Upper lobe of left lung (tissue), 6 donors: ENCODE measurements at places on chromosomes 4 and X. TPM values are rescaled to one million over a fixed set of nuclear protein-coding genes. Genes with fewer than 3 reads are reported as not detected.

GRCh38 chr4:102466298-102466697 is 34.9 kb upstream of the NFKB1 start:
- no peak for DNase-seq
- H3K27me3 ChIP-seq = no peaks in the 10 kb centered on the region
- H3K4me1 ChIP-seq = no peaks in the 10 kb centered on the region
- no peak overlapping the region for H3K27ac ChIP-seq
- H3K36me3 ChIP-seq = no peaks in the 10 kb centered on the region
- H3K4me3 ChIP-seq = no peak overlapping the region

DNA sequence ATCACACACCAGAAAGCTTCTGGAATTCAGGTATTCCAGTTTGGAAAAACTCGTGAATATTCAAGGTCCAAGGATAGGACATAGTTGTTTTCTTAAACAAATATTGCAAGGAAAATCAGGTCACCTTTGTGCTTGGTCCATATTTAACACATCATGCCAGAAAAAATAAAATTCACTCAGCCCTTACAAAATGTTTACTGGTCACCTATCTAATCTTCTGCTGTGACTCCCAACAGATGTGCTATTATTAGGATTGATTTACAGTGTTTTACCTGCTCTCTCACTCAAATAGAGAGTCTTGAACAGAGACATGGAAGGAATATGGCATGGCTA is 9.5 kb downstream of the CSN3 start:
- H3K27ac ChIP-seq = no peak overlapping the region
- no peaks in the 10 kb centered on the region for H3K36me3 ChIP-seq
- no peak for DNase-seq
- no peaks in the 10 kb centered on the region for H3K27me3 ChIP-seq
- no peaks in the 10 kb centered on the region for H3K4me1 ChIP-seq

GRCh38 chr4:170259631-170260153 is 169.9 kb upstream of the AADAT start:
- H3K27me3 ChIP-seq = no peaks in the 10 kb centered on the region
- no peak overlapping the region for H3K4me3 ChIP-seq
- H3K27ac ChIP-seq = no peak overlapping the region
- H3K4me1 ChIP-seq = no peaks in the 10 kb centered on the region
- H3K36me3 ChIP-seq = no peaks in the 10 kb centered on the region

DNA sequence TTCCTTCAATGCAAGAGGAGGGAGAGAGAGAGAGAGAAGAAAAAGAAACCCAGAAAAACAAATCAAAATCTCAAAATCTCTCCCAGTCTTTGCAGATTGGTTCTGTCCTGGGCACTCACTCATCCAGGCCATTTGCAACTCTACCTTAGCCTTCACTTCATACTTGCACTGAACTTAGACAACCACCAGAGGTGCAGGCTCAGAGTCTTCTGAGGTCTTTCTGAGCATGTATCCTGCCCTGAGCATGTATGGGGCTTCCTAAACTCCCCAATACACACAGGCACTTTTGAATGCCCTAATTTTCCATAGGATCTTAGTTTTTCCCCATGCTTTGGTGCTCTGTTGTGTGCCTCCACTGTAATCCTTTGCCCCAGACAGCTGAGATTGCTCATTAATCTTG is 2.9 kb downstream of the CFI start:
- no peaks in the 10 kb centered on the region for H3K27me3 ChIP-seq
- H3K4me1 ChIP-seq = no peaks in the 10 kb centered on the region
- H3K27ac ChIP-seq = no peak overlapping the region
- no peaks in the 10 kb centered on the region for H3K36me3 ChIP-seq
- no peak for DNase-seq

GRCh38 chrX:41153448-41153847 is 68.2 kb downstream of the USP9X start:
- H3K36me3 ChIP-seq = no peaks in the 10 kb centered on the region
- H3K4me3 ChIP-seq = no peak overlapping the region
- no peak overlapping the region for H3K27ac ChIP-seq

GRCh38 chr4:26022346-26023202 is 108.6 kb downstream of the SMIM20 start:
- H3K36me3 ChIP-seq = no peaks in the 10 kb centered on the region
- peak overlapping the region; percentile 17 for H3K4me3 ChIP-seq
- H3K27me3 ChIP-seq = no peaks in the 10 kb centered on the region
- peak; percentile 51 for DNase-seq

DNA sequence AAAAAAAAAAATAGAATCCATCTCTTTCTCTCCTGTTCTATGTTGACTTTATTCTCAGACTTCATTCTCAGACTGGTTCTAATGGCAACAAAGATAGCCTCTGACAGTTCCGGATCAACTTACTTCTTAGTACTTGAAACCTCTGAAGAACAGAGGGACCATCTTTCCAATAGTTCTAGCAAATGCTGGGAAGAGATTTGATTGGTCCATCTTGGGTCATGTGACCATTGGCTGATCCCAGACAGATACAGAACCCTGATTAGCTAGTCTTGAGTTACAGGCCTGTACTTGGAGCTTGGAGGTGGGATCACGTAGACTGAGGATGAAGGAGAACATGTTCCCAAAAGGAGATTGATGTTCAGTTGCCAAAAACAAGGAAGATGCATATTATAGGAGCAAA is 66.9 kb upstream of the STIM2 start:
- no peaks in the 10 kb centered on the region for H3K36me3 ChIP-seq
- no peaks in the 10 kb centered on the region for H3K4me1 ChIP-seq
- no peak for DNase-seq
- no peak overlapping the region for H3K4me3 ChIP-seq

- no peaks in the 10 kb centered on the region for H3K27me3 ChIP-seq
- no peak overlapping the region for H3K4me3 ChIP-seq
- no peak for DNase-seq
These were observed 47.0 kb downstream of the FTHL17 start for GRCh38 chrX:31024866-31025265.

DNA sequence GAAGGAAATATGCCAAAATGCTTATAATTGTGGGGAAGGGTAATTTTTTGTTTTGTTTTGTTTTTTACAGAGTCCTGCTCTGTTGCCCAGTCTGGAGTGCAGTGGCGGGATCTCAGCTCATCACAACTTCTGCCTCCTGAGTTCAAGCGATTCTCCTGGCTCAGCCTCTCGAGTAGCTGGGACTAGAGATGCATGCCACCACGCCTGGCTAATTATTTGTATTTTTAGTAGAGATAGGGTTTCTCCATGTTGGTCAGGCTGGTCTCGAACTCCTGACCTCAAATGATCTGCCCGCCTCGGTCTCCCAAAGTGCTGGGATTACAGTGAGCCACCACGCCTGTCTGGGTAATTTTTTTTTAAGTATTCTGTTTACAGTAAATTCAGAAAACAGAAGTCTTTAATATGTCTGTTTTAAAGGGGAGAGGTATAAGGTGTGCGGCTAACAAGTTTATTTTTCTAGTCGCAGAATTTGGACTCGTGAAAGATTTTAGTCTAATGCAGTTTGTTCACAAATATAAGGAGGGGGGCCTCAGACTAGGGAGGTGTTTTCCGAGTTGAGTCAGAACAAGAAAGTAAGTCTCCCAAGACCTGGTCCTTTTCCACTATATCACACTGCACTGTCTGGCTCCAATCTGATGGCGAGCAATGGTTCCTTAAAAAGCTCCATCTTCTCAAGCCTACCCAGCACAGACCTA is 1.5 kb downstream of the ACSL1 start:
- H3K4me3 ChIP-seq = no peak overlapping the region
- no peaks in the 10 kb centered on the region for H3K36me3 ChIP-seq
- peaks cover 35% of the 10 kb centered on the region for H3K4me1 ChIP-seq
- DNase-seq = no peak
- peak overlapping the region; percentile 88 for H3K27ac ChIP-seq

GRCh38 chr4:2257361-2258081 is 4.4 kb downstream of the MXD4 start:
- H3K4me1 ChIP-seq = peaks cover 82% of the 10 kb centered on the region
- peaks cover 48% of the 10 kb centered on the region for H3K36me3 ChIP-seq
- peak overlapping the region; percentile 93 for H3K27ac ChIP-seq

DNA sequence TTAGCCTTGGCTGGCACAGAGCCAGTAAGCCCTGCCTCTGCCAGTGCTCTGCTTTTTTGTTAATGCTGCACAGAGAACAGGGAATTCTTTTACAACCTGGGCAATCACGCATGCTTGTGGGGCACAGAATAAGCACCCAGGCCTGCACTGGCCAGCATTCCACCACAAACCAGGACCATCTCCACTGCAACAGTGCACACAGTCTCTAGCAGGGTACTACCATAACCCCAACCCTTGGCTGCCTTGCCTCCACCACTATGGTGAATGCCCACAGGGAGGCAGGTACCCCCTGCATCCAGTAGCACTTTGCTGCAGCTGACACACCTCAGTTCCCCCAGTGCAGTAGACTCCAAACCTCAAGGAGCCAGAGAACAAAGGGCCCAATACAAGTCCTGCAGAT is 19.2 kb upstream of the FAAH2 start:
- H3K27ac ChIP-seq = no peak overlapping the region
- no peaks in the 10 kb centered on the region for H3K36me3 ChIP-seq
- H3K27me3 ChIP-seq = no peaks in the 10 kb centered on the region
- no peak for DNase-seq
- H3K4me1 ChIP-seq = no peaks in the 10 kb centered on the region

- H3K36me3 ChIP-seq = no peaks in the 10 kb centered on the region
- H3K4me1 ChIP-seq = peaks cover 17% of the 10 kb centered on the region
- no peaks in the 10 kb centered on the region for H3K27me3 ChIP-seq
- H3K4me3 ChIP-seq = no peak overlapping the region
- H3K27ac ChIP-seq = no peak overlapping the region
These were observed 111.8 kb downstream of the APBB2 start for GRCh38 chr4:41102414-41103092.

Gene AKAP4
- total RNA-seq = not detected

Gene RBPJ
- total RNA-seq = 93.2 TPM

Gene RHOXF1
- 2.5 TPM for total RNA-seq
